ENCODE measurements at places on chromosomes 3 and 15.

DNA sequence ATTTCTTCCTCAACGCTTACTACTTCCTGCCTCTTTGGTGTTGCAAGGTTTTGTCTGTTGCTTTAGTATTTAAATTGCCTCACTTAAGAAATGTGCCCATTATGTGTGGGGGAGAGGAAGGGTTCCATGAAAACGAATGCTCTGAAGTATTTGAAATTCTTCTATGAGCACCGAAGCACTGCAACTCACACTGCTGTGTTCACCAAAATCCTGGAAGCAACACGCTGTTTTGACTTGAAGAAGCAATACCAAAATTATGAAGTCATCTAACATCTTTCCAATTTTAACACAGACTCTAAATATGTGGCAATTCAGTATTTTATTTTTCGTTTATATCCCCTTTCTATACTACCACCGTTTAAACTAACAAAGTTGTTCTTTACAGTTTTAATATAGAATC is 101.5 kb downstream of the RBMS3 start:
- no peak for DNase-seq

GRCh38 chr3:49721896-49722781 is 1.6 kb downstream of the GMPPB start:
- no peak for DNase-seq

DNA sequence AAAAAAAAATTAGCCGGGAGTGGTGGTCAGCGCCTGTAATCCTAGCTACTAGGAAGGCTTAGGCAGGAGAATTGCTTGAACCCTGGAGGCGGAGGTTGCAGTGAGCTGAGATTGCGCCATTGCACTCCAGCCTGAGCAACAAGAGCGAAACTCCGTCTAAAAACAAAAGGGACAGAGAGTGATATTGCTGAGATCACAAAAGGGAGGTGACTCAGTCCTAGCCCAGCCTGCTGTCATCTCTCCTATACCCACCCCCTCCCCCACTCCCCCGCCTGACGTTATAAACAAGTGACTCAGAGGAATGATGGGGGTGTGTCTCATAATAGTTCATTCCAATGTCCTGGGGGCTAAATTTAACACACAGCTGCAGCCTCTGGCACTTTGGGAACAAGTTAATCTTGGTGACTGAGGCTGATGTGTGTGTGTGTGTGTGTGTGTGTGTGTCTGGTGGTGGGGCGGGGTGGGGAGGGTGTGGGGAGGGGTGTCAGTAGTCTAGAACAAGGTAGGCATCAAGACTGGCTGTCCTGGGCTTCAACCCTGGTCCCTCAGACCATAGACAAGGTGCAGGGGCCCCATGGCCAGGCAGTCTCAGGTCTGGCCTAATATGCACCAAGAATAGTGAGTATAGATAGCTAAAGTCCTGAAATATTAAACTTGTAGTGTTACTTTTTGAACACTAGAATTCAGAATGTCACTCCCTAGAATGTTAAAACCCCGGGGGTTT is 1.3 kb upstream of the KLHL40 start:
- DNase-seq = no peak

GRCh38 chr3:42756681-42757213 is 16.3 kb downstream of the CCDC13 start:
- DNase-seq = no peak

DNA sequence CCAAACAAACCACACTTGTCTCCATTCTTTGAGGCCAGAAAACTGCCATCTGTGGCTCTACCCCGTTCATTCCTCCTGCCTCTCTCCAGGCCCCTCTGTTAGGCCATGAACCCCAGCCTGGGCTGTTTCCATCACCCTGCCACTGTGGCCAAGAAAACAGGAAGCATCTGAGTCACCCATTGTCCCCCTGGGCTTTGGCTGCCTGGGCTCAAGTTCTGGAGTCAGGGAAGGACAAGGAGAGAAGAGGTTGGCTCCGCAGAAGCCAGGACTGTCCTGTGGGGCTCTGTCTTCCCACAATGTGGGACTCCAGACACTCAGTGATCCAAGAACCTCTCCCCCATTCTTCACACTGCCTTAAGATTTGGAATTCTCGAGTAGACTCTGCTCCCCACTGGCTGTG is 14.8 kb upstream of the LCTL start:
- DNase-seq = no peak

GRCh38 chr15:59298225-59298853 is 74.3 kb downstream of the MYO1E start:
- peak; percentile 14 for DNase-seq

GRCh38 chr3:100317912-100318311 is 16.6 kb upstream of the NIT2 start:
- DNase-seq = no peak

- no peak for DNase-seq
Measured at GRCh38 chr3:154730186-154730585, 300.2 kb upstream of the GPR149 start.

DNA sequence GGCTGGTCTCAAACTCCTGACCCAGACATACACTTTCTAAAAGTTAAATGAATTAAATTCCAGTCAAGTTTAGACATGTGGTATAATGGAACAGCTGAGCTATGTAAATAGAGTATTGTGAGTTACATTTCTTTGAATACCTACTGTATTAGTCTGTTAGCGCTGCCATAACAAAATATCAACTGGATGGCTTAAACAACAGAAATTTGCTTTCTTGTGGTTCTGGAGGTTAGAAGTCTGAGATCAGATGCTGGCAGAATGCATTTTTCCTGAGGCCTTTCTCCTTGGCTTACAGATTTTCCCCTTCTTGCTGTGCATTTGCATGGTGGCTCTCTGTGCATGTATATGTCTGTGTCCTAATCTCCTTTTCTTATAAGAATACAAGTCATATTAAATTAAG is 101.5 kb upstream of the TGFBR2 start:
- no peak for DNase-seq

DNA sequence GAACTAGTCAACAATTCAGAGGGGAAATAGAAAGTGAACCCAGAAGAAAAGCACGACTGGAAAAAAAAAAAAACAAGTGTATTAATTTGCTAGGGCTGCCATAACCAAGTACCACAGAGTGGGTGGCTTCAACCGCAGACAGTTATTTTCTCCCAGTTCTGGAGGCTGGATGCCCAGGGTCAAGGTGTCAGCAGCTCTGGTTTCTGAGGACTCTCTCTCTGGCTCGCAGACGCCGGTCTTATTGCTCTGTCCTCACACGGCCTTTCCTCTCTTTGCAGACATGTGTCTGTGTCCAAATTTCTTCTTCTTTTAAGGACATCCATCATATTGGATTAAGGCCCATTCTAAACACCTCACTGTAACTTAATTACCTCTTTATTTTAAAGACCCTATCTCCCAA is 291.8 kb downstream of the XXYLT1 start:
- no peak for DNase-seq

- DNase-seq = no peak
Measured at GRCh38 chr3:99637368-99638111, 854 bp upstream of the COL8A1 start.

DNA sequence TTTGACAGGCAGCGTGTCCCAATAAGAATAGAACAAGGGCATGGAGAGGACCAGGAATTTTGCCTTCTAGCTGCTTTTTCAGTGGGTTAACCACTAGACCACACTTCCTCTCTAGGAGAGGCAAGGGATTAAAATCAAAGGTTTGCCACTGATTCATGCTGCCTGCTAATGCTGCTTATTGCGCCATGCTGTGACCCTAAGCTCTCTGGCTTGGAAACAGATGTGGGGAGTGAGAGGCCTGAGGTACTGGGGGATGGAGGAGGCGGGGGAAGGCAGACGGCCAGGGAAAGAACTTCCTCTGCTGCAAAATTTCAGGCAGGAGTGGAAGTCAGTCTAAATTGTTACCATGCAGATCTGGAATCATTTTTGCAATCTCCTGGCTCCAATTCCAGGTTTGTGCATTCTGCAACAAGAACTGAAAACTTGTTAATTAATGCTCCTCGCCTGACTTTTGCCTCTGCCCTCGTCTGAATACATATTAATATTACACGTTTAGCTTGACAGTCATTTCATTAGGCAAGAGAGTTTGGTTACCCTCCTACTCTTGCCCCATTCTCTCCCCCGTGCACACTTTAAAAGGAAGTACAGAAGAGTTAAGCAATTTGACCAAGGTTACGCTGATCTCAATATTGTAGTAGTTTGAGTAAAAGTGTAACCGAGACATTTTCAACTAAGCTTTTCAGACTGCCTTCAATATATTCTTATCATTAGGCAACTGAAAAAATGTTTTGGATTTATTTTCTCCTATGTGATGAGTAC is 121.7 kb upstream of the SPRED1 start:
- no peak for DNase-seq

- no peak for DNase-seq
Measured at GRCh38 chr15:66019368-66019767, 150.1 kb downstream of the RAB11A start.

- DNase-seq = no peak
Measured at GRCh38 chr15:92503889-92504288, 110.2 kb downstream of the ST8SIA2 start.

DNA sequence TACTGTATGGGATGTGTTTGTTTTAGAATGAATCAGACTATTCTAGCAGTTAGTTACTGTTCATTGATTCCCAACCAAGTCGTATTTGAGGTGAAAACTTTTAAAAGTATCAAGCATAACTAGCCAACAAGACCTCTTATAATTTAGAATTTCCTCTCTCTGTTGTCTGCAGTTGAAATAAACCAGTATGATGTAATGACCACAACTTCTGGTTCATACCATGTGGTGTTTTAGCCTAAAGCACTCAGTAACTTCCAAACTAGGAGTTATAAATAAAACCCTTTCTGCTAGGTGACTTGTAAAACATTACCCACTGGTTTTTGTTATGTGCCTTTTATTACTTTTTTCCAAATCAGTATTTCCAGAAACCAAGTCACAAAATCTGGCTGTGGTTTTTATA is 19.8 kb upstream of the P2RY12 start:
- DNase-seq = no peak

GRCh38 chr15:88865498-88866099 is 29.7 kb downstream of the HAPLN3 start:
- DNase-seq = no peak

GRCh38 chr3:122357828-122358702 is 25.0 kb downstream of the MIX23 start:
- no peak for DNase-seq

- DNase-seq = no peak
Measured at GRCh38 chr3:22231061-22231460, 480.1 kb upstream of the ZNF385D start.

- no peak for DNase-seq
Measured at GRCh38 chr15:74791007-74791406, 9.1 kb downstream of the CSK start.

DNA sequence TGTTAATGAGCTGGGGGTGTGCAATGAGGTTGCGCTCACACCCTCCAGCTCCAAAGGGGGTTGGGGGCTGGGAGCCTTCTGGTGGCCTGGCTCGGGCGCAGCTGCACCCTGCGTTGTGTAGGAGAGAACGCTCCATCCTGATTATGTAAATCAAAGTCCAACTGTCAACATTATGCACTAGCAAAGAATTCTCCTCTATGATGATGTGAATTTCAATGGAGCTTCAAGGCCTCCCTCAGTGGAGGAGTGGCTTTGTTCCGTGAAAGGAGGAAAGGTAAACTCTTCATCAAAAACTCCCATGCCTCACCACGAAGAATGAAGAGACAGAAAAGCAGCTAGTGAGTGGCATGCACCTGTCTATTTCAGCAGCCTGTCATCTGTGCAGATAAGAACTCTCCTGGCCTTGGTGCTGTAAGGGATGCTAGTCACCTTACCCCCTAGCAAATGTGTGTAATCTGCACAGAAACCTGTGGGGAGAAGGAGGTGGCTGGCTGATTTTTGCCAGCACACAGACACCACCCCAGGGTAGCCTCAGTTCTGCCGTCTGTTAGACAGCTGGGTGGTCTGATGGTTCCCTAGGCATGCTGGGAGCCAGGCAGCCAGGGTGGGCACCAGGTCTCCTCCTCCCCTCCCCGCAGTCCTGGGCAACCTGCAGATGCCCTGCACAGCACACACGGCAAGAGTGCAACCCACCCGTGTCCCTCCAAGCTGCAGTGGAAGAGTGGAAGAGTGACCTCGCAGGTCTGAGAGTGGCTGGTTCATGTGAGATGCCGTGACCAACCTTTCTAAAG is 47.0 kb upstream of the TRPM1 start:
- no peak for DNase-seq

- no peak for DNase-seq
Measured at GRCh38 chr3:159828542-159828943, 160.1 kb upstream of the IL12A start.

GRCh38 chr3:10945683-10946287 is 46.8 kb upstream of the SLC6A1 start:
- DNase-seq = peak; percentile 44

- no peak for DNase-seq
Measured at GRCh38 chr3:124833710-124834332, 53.3 kb downstream of the ITGB5 start.

- DNase-seq = no peak
Measured at GRCh38 chr3:14386254-14386653, 16.2 kb upstream of the SLC6A6 start.

GRCh38 chr15:51874751-51875644 is 45.5 kb downstream of the TMOD3 start:
- DNase-seq = no peak

- no peak for DNase-seq
Measured at GRCh38 chr3:66592927-66593625, 92.3 kb upstream of the LRIG1 start.

GRCh38 chr3:5298453-5298852 is 110.9 kb downstream of the EDEM1 start:
- DNase-seq = no peak

GRCh38 chr3:27451251-27451650 is 32.9 kb downstream of the SLC4A7 start:
- no peak for DNase-seq

- DNase-seq = no peak
Measured at GRCh38 chr3:148698190-148698810, 597 bp downstream of the AGTR1 start.

- DNase-seq = no peak
Measured at GRCh38 chr3:179848711-179849110, 188.0 kb downstream of the PEX5L start.

Measured in stimulated activated CD4-positive, alpha-beta T cell treated with anti-CD3 and anti-CD28 coated beads, Interleukin-1b, Interleukin-23, amount 100 ng/mL, for 4 hours (primary cell).